ENCODE measurements at places on chromosomes 16 and 17. TPM values are rescaled to one million over a fixed set of nuclear protein-coding genes. Genes with fewer than 3 reads are reported as not detected.

MYLK3 gene
- polyA plus RNA-seq = 0.78 TPM

CDRT15 gene
- 1.1 TPM for polyA plus RNA-seq

TMIGD1 gene
- 0.59 TPM for polyA plus RNA-seq

OR1A1 gene
- 0.03 TPM for polyA plus RNA-seq

TNP2 gene
- not detected for polyA plus RNA-seq

ACAP1 gene
- polyA plus RNA-seq = 12.5 TPM

KSR1 gene
- 45.5 TPM for polyA plus RNA-seq

CCR7 gene
- 0.33 TPM for polyA plus RNA-seq

GGT6 gene
- 8.3 TPM for polyA plus RNA-seq

TMEM238L gene
- 11.1 TPM for polyA plus RNA-seq

ABCC11 gene
- polyA plus RNA-seq = 0.22 TPM

OR2C1 gene
- 0.59 TPM for polyA plus RNA-seq

GRCh38 chr17:82200743-82201497, 11.7 kb downstream of the CCDC57 start:
- DNase-seq = no peak

DNA sequence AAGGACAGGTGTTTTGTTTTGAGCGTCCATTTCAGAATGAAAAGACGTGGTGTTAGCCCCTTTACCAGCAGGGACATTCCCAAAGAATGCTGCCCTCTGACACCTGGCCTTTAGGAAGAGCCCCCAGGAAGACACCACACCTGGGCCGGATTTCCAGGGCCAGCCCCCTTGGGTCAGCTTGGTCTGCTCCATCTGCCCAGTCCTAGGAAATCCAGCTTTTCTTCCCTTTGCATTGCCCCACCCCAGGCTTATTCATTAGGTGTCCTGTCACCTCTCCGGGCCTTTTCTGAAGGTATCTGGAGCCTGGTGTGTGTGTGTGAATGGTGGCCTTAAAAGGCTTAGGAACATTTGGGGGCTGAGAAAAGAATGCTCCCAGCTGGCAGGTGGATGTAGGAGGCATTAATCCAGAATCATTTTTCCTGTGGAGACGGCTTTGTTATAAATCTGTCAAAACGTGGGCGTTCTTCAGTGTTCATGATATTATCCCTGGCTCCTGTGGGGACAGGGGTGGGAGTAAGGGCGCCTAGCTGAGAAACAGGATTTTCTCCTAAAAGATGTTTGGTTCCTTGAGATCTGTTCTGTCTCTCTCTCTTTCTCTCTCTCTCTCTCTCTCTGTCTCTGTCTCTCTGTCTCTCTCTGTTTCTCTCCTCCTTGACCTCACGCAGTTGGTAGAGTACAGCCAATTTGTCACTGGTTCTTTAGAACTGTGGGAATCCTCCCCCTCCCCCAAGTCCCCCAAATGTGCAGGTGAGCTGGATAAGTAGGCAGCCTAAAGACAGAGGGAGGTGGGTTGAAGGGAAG, 84.0 kb downstream of the NTN1 start:
- no peak for DNase-seq

DNA sequence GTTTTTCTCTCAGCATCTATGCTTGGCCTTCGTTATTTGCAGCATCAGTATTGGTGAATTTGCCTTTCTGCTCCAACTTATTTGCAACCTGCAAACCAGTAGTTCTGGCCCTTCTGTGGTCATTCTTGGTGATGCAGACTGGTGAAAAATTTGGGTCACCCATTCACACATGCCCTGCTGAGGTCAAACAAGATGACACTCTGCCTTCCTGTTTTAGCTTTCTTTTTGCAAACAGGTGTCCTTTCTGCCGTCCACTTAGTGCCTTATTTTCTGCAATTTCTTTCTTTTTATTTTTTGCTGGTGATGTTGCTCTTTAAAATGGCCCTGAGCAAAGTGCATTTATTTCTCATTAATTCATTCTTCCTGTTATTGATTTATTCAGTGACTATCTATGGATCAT, 31.3 kb downstream of the PLCG2 start:
- no peak for DNase-seq

- no peak for DNase-seq
Measured at GRCh38 chr16:48280546-48280945, 33.2 kb upstream of the ABCC11 start.

DNA sequence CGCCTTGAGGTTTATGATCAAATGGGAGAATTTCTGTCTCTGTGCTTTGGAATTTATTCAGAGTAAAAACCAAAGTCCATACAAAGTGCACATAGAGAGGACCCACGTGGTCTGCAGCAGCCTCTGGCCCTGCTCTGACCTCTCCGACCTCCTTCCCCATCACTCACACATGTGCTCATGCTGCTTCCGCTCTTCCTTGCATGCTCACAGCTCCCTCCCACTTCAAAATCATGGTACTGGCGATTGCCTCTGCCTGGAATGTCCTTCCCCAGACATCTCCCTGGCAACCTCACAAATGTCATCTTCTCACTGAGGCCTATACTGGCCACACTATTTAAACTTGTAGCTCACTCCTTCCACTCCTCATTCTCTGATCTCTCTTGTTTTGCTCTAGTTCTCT, 418.0 kb downstream of the CA10 start:
- DNase-seq = no peak

DNA sequence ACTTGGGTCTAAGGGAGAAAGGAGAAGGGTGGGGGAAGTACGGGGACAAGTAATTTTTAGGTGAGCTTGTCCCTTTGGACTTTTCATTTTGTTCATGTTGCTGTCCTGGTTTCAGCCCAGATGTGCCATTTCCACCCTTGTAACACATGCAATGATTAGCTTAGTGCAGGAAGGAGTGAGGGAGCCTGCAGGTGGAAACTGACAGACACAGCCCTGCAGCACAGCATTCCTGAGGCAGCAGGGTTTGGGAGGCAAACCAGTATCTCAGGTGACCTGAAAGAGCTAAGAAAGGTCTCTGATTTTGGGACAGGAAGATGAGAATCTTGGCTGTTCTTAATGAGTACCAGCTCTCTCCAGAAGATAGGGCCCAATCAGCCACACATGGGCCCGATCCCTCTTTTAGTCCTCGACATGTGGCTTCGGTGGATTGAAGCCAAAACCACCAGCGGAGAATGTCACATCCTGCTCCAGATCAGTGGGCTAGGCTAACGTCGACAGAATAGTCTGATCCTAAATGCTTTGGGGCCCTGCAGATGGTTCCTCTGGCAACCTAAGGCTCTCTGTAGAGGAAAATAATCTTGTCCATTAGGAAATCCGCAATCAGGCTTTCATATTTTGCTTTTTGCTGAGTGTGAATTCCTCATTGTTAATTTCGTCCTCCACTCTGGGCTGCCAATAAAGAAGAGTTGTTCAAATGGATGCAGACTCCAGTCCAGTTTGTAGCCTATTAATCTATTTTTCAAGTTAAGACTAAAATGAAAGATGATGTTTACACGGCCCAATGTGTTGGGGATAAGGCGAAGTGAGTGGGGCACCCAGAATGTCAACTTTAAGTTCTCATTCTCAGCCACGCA, 3.8 kb upstream of the RNF157 start:
- no peak for DNase-seq

- no peak for DNase-seq
Measured at GRCh38 chr17:59812139-59812538, 80.6 kb downstream of the TUBD1 start.

GRCh38 chr16:25023556-25023955, 8.4 kb upstream of the ARHGAP17 start:
- no peak for DNase-seq

- DNase-seq = no peak
Measured at GRCh38 chr16:68070806-68071517, 14.2 kb upstream of the NFATC3 start.

DNA sequence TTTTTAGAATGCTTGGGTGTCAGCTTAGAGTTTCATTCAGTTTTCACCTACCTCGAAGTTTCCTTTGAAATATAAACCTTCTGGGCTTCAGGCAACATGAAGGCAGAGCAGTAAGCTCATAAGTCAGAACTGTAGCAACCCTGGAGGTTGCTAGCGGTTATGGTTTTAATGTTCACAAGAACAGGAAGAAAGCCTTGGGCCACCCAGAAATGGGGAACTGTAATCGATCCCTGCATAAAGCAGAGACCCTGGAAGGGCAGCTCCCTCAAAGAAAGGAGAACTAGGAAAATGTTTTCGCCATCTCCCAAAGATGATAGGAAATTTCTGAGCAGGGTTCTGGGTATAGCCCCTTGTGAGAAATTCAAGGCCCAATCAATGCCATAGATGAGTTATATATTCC, 47.8 kb upstream of the RASL10B start:
- no peak for DNase-seq

- no peak for DNase-seq
Measured at GRCh38 chr16:61024180-61024900, 1011.9 kb downstream of the CDH8 start.

DNA sequence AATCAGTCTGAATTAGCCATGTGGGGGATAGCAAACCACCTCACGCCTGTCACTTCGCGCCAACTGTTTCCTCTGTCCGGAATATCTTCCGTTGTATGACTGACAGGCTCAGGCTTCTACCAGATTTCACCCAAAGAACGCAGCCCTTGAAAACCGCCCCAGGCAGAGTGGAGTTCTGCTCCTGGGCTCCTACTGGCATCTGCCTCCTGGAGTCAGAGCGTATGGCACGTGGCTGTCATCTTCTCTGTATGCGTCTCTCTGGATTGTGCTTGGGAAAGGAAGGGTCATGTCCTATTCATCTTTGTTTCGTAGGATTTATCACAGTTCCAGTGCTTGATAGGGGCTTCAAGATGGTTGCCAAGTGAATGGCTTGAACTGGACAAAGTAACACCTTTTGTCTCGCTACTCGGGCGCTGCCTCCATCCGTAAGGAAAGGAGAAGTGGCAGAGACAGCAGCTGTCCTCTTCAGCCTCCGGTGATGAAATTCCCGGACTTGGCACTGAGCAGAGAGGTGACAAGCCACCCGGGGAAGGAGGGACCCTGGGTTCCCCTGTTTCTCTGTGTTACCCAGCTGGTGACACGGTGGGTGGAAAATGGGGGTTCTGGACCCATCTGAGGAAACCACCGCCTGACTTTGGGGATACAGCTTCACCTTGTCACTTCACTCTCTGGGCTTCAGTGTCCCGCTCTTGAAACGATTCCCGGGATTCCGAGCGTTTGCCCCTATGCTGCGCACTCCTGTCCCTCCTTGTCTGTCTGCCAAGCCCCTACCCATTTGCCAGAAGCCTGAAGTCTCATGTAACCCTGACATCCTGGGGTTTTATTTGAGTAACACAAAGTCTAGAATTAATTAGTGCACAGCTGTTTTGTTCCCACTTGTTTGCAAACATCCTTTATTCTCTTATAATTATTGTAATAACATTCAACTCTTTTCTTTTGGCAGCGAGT, 13.9 kb downstream of the KIAA0513 start:
- DNase-seq = no peak

DNA sequence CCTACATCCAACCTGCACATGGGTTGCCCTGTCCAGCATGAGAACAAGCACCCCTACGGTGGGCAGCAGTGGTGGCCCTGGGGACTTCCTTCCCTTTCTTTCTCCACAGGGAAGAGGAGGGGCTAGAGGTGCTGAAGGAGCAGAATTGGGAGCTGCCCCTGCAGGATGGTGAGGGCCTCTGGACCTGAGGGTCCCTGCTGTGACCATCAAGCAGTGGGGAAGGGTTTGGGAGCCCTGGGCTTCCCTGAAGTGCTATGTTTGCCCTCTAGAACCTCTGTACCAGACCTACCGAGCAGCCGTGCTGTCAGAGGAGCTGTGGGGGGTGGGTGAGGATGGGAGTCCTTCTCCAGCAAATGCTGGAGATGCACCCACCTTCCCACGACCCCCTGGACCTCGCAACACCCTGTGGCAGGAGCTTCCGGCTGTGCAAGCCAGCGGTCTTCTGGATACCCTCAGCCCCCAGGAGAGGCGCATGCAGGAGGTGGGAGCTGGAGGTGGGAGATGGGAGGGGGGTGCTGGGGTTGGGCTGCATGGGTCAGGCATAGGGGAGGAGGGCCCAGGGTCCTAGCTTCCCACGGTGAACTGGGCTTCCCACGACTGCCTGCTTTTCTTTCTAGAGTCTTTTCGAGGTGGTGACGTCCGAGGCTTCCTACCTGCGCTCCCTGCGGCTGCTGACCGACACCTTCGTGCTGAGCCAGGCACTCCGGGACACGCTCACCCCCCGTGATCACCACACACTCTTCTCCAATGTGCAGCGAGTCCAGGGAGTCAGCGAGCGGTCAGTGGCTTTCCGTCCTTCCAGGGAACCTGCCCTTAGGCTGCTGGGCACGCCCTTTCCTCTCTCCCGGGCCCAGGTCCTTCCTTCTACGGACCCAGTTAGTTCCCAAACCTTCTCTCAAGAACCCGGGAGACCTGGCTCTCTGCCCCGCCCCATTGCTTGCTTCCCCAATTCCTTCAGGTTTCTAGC, 5.0 kb downstream of the ARHGEF15 start:
- DNase-seq = no peak

- no peak for DNase-seq
Measured at GRCh38 chr17:55549140-55549539, 37.9 kb upstream of the SMIM36 start.

DNA sequence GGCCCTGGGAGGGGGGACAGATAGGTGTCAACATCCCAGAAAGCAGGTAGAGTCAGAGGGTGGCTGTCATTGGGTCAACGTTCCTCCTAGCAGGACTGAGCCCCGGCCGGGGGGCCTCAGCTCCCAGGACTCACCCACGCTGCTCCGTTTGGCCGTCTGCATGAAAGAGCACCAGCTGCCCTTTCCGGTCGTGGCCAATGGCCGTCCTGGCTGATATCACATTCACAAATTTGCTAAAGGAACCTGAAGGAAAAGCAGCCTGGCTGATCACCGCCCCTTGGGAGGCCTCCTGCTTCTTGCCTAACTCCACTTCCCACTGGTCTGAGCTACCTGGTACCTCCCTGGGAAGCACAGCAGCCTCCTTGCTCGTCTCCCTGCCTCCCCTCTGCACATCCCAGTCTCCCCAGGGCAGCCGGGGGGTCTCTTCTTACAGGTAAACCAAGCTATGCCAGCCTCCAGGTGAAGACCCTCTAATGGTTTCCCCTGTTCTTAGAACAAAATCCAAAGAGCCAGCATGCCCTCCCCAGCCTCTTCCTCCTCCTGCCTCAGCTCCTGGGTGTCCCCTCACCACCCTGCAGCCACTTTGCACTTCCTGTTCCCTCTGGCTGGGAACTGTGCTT, 3.4 kb downstream of the NAGPA start:
- DNase-seq = no peak

DNA sequence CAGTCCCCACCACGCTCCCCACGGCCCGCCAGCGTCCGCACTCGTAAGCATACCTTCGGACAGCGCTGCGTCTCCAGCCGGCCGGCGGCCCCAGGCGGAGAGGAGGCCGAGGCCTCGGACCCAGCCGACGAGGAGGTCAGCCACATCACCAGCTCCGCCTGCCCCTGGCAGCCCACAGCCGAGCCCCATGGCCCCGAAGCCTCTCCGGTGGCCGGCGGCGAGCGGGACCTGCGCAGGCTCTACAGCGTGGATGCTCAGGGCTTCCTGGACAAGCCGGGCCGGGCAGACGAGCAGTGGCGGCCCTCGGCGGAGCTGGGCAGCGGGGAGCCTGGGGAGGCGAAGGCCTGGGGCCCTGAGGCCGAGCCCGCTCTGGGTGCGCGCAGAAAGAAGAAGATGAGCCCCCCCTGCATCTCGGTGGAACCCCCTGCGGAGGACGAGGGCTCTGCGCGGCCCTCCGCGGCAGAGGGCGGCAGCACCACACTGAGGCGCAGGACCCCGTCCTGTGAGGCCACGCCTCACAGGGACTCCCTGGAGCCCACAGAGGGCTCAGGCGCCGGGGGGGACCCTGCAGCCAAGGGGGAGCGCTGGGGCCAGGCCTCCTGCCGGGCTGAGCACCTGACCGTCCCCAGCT, 4.9 kb downstream of the TPSG1 start:
- no peak for DNase-seq

- DNase-seq = no peak
Measured at GRCh38 chr17:16419074-16419928, 3.9 kb downstream of the TRPV2 start.

All from renal cortex interstitium (tissue), 15 donors.